ENCODE measurements at places on chromosomes 4 and X.

- no peak for DNase-seq
Measured at GRCh38 chr4:152564336-152564735, 28.4 kb upstream of the FBXW7 start.

DNA sequence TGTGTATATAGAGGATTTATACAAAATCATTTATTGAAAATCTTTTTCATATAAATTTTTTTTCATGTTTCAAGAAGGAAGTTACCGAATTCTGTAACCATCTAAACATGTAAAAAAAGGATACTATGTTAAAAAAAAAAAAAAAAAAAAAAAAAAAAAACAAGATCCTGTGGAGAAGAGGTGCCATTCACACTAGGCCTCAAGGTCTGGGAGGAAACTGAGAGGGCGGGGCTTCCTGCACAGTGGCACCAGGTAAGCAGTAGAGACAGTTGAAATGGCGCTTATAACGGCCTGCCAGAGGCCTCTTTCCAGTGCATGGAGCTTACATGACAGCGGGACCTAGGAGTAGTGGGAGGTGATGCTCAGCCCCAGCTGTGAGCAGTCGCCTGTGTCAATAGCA, 17.5 kb downstream of the TRAPPC2 start:
- DNase-seq = no peak

DNA sequence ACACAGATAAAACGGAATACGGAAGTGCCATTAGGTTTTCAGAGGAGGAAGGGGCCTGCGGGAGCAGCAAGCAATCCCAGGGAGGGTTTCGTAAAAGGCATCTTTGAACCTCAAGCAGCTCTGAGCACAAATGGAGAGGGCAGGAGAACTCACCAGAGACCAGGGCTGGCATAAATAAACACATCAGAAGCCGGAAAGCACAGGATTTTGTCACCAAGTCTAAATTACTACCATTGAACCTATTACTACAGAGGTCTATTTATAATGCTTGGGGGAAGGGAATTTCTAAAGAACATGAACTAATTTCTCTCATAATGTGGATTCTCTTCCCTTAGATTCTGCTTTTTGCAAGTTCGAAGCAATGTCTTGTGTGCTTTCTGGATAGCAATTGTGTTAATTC, 39.6 kb upstream of the MBTPS2 start:
- no peak for DNase-seq

- no peak for DNase-seq
Measured at GRCh38 chr4:176043838-176044588, 21.6 kb upstream of the WDR17 start.

DNA sequence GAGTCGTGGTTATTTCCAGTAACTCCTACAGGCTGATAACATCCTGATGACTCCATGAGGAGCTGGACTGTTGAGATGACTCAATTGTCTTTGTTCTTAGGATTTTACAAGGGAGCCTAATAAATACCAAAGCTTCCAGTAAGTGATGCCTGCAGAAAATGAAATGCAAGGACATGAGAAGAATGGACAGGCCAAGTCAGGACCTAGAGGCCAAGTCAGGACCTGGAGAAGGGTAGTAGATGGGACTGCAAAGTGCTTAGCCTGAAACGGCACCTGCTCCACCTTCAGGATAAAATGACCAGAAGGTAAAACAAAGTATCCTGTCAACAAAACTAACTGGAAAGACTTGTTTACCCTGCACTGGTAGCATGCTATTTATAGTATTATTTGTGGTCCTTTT, 6.4 kb upstream of the SLC10A6 start:
- no peak for DNase-seq

- no peak for DNase-seq
Measured at GRCh38 chr4:153248641-153249198, 44.5 kb downstream of the TRIM2 start.

GRCh38 chr4:182190306-182190705, 52.9 kb upstream of the TENM3 start:
- no peak for DNase-seq

DNA sequence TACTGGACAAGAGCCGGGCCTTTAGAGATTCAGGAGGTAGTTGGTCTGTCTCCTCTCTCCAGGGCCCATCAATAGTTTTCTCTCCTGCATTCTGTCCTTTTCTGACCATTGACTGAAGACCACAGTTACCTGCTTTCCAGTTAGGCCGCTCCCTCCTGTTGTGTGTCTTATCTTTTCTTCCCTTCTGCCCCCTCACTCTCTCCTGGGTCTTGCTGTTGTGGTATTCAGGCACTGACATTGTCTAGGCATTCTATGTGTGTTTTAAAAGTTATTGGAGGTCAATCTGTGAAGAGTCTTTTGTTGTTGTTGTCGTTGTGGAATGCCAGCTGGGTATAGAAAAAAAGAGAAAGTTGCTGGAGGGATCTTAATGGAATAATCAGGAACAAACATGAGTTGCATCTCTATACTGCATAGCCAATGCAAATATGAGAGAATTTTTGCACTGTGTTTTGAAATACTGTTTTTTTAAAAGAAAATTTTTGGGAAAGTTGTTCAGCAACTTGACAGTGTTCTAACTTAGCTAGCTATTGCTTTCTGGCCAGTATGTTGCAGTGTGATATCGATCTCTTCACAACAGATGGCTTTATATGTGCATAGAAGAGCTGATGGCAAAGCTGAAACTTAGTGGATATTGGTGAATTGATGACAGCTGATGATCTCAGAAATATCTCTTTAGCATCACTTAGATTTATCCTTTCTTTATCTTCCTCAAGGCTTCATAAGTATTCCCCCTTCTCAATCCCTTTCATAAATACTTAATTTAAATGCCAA, 240.7 kb downstream of the C4orf33 start:
- DNase-seq = no peak

- no peak for DNase-seq
Measured at GRCh38 chr4:168487282-168488035, 7.2 kb upstream of the DDX60L start.

DNA sequence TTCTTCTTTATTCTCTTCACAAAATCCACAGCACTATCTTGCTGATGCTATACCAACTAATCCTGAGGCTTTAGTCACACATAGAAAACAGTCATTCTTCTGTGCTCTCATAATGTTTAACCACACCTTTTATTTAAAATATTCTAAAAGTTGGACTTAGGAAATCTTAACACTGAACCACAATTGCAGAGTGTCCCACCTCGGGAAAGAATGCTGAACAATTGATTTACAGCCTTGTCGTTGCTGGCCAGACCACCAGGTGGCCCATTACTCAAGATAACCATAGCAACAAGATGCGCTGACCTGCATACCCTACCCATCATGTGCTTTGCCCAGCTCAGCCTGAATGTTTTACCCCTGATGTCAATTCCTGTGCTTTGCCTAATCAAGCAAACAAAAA, 100.8 kb downstream of the ARSJ start:
- no peak for DNase-seq

- no peak for DNase-seq
Measured at GRCh38 chr4:14452764-14453163, 549.5 kb upstream of the CPEB2 start.

DNA sequence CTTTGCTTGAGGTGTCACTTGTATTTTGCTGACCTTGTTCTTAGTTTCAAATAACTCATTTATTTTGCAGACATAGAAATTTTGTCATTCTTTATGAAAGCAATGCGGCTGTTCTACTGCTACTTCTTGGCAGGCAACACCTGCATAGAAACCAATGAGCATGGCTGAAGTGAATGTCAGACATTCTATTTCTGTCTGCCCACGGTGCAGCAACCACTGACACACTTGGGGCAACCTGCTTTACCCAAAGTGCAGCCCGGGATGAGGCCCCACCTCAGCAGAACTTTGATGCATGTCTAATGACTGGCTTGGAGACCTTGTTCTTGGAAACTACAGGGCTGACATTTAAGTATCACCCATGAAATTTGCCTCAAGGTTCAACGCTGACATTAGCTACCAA, 93.6 kb downstream of the RBM47 start:
- DNase-seq = no peak

GRCh38 chr4:17347445-17347844, 164.4 kb downstream of the QDPR start:
- DNase-seq = peak; percentile 19

GRCh38 chr4:104750008-104750407, 255.3 kb upstream of the CXXC4 start:
- no peak for DNase-seq

DNA sequence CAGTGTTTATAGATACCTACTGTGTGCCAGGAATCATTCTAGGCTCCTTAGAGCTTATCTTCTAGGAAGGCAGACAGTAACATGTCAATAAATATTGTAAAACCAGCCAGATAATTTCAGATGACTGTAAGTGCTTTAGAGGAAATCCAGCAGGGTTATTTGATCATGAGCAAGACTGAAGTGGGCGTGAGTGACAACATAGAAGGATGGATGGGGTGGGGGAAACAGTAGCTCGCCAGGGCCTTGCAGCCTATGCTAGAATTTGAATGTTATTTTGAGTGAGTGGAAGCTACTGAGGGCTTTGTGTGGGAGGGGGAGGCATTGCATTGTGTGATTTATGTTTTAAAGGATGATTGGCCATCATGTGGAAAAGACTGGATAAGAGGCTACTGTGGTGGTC, 6.7 kb downstream of the SRD5A3 start:
- DNase-seq = no peak

DNA sequence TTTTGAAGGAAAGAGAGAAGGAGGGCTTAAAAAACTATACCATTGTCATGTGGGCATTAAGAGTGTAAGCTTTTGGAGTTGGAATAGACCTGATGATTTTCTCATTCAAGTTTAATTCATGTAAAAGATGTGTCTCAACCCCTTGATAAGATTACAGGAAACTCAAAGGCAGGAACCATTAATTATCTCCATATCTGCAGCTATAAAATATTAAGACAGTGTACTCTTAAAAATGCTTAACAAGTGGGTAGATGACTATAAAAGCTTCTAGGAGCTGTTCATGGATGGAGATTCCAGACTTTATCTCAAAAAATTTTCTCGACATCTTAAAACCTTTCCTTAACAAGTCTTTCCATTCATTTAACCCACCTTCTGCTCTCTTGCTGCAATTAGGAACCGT, 208.3 kb downstream of the PALLD start:
- no peak for DNase-seq

GRCh38 chrX:29903360-29903759, 312.0 kb upstream of the MAGEB2 start:
- no peak for DNase-seq

DNA sequence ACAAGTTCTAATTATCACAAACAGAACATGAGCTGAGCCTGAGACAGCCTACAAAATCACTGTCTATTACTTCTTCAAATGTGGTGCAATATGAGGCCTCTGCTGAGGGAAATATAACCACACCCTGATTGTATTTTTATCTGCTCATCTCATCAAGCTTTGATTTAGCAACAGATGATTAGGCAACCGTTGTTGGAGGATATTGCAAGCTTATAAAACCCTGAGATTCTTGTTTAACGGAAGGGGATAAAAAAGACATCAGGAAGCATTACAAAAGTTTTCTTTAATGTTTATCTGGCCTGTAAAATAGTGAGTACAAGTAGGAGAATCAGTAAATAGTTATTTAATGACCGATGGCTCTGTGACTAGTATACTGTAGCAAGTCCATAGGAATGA, 108.5 kb downstream of the ZNF330 start:
- DNase-seq = no peak

- DNase-seq = no peak
Measured at GRCh38 chr4:61528595-61528994, 328.5 kb downstream of the ADGRL3 start.

DNA sequence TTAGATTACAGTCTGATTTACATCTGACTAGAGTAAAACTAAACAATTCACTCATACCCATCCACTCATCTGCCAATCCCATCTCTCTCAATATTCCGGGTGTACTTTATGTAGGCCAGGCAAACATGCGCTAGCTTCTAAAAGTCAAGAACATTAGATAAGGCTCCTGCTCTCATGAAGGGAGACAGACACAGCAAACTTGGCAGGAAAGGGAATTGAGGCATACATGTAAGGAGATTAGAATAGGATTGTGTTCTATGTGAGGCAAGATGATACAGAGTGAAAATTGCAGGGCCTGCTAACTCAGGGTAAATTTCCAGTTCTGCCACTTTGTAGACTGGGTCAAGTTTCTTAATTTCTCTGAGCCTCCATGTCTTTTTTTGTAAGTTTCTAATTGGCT, 135.8 kb downstream of the CDS1 start:
- no peak for DNase-seq

GRCh38 chr4:38711066-38711465, 47.1 kb downstream of the KLF3 start:
- no peak for DNase-seq

DNA sequence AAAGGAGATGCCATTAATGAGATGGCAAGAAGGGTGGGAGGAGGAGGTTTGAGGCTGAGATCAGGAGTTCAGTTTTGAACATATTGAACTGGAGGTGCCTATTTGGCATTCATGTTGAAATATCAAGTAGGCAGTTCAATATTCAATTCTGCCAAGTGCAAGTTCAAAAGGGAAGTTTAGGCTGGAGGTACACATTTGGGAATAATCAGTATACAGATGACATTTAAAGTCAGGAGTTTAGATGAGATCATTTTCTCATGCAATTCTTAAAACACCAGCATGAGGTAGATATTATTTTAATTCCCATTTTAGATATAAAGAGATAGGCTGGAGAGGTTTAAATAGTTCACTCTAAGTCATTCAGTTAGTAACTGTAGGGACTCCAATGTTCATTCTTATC, 26.1 kb downstream of the COQ2 start:
- no peak for DNase-seq
